ENCODE measurements at places on chromosomes 5 and 9.

- DNase-seq: no peak
Observed at GRCh38 chr5:133331941-133332340, 280.1 kb downstream of the HSPA4 start.

GRCh38 chr9:124450931-124451661, 845 bp downstream of the ADGRD2 start:
- DNase-seq: no peak

- no peak for DNase-seq
Observed at GRCh38 chr5:130067364-130067763, 163.1 kb downstream of the CHSY3 start.

DNA sequence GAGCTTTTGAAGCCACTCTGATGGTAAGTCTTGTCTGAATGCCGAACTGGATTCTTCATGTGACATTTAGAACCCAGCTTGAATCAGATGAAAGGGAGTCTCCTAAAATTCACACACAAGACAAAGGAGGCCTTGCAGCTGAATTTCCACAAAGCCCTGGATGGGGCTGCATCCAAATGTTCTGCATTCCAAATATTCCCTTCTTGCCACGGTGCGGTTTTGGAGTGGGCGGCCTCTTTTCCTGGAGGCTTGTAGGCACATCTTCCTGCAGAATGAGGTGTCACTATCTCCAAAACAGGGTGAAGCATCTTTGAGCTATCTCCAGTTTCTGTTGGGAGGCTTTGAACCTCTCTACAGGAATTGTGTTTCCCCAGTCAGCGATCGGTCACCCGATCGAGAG, 342.7 kb downstream of the ARHGEF28 start:
- DNase-seq: no peak

- no peak for DNase-seq
Observed at GRCh38 chr5:20959347-20959746, 971.3 kb upstream of the CDH18 start.

- DNase-seq: no peak
Observed at GRCh38 chr5:21820527-21820926, 1032.6 kb downstream of the CDH12 start.
